ENCODE measurements at places on chromosomes 7 and 10.

DNA sequence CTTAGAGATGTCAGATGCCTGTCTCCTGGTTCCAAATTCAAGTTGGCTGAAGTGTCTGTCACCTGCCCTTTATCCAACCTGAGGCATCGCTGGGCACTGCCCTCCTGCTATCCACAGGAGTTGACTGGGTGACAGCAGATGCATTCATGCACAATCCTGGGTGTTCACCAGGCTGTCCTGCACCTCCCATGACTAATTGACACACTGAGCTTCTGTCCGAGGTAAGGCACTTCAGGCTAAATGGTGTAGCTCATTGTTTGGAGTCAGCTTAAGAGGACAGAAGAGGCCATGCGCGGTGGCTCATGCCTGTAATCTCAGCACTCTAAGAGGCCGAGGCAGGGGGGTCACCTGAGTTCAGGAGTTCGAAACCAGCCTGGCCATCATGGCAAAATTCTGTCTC lies 2.4 kb downstream of the UCMA start:
- DNase-seq, result no peak

- no peak for DNase-seq
These were observed 7.8 kb downstream of the RNF216 start for GRCh38 chr7:5773661-5774086.

DNA sequence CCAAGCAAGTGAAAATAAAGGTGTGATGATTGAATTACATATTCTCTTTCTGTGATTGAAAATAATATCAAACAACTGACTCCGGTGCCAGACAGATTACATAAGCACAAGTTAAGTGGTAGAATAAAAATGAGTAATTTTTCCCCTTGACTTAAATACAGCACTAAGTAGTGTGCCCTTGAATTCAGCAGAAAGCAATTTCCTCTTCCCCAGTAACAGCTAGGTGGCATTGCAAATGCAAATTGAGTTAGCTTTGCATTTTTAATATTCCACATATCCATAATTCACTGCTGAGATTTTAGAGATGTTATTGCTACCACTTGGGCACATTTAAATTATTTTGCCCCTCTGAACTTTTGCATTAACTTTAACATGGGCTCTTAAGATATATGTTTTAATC lies 89.8 kb upstream of the NPVF start:
- no peak for DNase-seq

DNA sequence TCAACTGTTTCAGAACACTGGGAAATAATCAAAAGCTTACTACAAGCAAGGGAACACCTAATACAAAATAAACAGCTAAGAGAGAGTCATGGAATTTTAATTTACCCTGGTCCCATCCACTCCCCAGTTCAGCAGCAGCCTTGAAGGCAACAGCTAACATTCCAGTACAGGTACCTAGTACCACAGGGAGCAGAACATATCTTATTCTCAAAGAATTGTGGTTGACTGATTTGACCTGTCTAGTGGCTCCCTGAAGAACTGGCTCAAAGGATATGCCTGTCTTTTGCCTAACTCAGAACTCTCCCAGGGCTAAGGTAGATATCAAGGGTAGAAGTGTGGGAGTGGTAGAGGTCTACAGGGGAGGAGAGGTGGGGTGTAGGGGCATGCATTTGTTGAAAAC lies 32.3 kb downstream of the SMURF1 start:
- DNase-seq, result no peak

DNA sequence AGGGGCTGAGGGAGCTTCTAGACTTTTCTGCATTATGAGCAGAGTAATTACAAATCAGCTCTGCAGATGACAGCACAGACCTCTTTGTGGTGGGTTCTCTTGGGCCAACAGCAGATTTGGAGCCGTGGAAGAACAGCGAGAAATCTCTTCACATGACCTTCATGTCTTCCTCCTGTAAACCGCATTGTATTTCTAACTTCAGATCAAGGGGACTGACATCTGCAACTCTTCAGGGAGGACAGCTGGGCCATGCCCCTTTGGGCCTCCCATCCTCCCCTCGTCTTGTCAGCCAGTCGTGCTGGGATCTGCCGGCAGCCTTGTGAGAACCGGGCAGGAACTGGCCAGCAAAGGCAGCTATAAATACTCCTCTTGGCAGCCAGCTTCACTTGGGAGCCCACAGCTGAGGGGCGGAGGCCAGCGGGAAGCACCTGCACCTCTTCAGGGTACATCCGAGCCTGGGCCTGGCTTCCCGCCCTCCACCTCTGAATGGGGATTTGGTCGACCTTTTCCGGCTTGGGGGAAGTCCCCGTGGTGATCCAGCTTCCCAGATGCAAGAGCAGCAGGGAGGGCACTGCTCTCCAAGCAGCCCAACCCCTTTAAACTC lies 54.7 kb downstream of the STEAP1B start:
- no peak for DNase-seq

GRCh38 chr10:33901166-33901565 lies 566.7 kb upstream of the NRP1 start:
- no peak for DNase-seq

- DNase-seq, result no peak
These were observed 31.9 kb downstream of the RBM17 start for GRCh38 chr10:6120691-6121090.

GRCh38 chr7:132965951-132966350 lies 115.9 kb downstream of the CHCHD3 start:
- DNase-seq, result no peak

GRCh38 chr10:23343591-23344240 lies 881 bp downstream of the C10orf67 start:
- no peak for DNase-seq

DNA sequence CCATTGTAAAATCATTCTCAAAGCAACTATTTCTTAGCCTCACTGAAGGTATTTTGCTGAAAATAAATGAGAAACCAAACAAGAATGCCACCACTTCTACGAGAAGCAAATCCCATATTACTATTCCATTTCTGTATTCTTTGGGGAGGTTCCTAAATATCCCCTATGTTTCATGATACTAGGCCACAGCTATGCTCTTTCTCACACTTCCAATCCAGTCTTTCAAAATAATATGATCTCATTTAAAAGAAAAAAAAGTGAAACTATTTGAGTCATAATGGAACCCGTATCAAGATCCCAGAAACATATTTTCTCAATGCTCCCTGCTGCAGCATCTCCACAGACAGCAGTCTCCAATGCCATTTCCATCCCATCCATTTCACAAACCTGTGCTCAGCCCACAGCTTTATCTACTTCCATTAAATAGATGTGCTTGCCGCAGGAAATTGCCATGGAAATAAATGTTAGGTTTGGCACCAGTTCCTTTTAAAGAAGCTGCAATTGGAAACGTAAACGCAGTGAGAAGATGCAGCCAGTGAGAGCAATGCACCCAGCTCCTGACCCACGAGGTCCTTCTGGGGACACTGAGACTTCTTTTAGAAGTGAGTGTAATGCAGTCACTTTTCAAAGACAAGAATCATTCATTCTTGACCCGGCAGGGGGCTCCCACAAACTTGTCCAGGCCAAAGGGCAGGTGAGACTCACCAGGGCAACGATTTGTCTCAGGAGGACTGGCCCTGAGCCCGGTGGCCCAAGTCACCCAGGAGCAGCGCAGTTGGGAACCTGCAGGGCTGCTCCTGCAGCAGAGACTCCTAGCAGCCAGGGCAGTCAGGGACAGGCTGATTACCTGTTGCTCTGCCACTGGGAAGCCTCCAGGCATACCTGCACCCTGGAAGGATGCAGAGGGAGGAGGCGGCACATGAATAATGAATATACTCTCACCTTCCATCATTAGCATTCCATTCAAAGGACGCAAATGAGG lies 99.6 kb downstream of the C10orf90 start:
- DNase-seq, result no peak

GRCh38 chr10:18653112-18653511 lies 1.7 kb upstream of the NSUN6 start:
- no peak for DNase-seq

GRCh38 chr7:47318395-47319182 lies 263.3 kb downstream of the TNS3 start:
- no peak for DNase-seq

GRCh38 chr10:10919976-10920375 lies 97.7 kb upstream of the CELF2 start:
- no peak for DNase-seq

DNA sequence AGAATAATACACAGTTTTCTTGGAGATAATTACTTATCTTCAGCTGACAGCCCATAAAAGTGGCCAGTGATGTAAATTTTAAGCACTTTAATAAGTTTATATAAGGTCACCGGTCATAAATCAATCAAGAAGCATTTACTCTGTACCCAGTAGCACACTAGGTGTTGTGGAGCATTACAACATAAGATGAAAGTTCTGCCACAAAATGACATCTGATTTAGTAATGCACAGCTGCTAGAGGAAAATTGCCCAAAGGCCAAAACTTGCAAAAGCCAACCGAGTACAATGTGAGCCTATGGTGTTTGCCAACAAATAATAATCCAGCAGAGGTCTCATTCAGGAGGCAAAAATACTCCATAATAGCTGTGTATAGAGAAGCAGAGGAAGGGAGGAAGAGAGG lies 63.6 kb downstream of the GPR37 start:
- DNase-seq, result no peak

DNA sequence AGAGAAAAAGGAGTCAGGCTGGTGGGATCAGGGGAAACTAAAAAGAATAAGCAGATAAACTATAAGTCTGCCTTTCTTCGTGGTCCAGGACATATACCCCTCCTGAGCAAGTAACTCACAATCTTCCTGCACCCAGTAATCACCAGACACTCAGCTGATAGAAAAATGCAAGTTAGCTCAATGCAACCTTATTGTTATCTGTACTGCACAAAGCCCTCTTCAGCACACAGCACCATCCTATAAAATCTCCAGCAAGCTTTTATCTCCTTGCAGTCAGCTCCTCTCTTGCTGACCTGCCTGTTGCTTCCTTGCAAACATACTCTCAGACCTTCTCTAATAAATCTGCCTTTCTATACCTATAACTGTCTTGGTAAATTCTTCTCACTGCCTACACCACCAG lies 6.7 kb downstream of the SLC37A3 start:
- DNase-seq, result no peak
